ENCODE measurements at places on chromosomes 6 and 20.

GRCh38 chr6:32608362-32608761, 18.7 kb upstream of the HLA-DRB1 start:
- DNase-seq: no peak

- DNase-seq: no peak
Measured at GRCh38 chr6:157877149-157877548, 54.1 kb downstream of the SNX9 start.

GRCh38 chr20:38218566-38218885, 42.0 kb downstream of the KIAA1755 start:
- no peak for DNase-seq

DNA sequence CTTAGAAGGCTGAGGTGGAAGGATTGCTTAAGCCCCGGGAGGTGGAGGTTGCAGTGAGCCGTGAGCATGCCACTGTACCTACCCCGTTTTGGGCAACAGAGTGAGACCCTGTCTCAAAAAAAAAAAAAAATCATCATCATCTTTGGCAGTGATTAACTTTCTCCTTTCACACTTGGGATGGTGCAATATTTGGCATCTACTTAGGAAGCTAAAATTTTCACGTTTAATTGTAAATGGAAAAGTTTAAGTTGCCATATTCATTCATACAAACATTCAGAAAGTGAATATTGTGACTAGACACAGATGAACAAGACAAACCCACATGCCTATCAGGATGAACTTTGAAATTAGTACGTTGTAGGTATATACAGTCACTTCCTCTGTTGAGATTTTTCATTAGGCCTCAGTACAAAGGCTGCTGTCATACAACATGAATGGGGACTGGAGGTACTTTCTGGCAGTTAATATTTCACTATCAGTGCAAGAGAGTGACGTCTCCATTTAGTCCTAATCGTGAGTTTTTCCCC, 10.3 kb downstream of the TOP1 start:
- no peak for DNase-seq

- DNase-seq: no peak
Measured at GRCh38 chr6:169371344-169372127, 117.9 kb upstream of the THBS2 start.

- no peak for DNase-seq
Measured at GRCh38 chr6:45626087-45626891, 248.6 kb upstream of the SUPT3H start.

GRCh38 chr6:44575644-44576043, 188.1 kb downstream of the CDC5L start:
- no peak for DNase-seq

DNA sequence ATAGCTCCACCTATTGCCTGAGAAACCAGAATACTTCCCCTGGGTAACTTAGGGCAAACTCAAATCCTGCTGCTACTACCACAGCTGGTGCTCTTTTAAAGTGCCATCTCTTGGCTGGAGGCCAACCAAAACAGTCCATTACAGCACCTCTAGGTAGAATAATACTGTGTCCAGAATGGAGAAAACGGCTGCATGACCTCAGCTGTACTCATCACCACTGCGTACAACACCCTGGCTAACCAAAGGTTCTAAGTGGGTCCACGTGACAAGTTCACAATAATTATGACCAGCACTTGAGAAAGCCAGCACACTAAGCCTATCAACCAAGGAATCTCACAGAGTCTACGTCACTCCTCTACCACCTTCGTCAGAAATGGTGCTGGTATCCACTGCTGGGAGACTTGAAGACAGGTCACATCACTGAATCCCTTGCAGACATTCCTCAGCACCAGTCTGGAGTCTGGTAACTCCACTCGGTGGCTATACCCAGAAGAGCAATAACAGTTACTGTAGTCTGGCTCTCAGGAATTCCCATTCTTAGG, 40.9 kb upstream of the PKIB start:
- no peak for DNase-seq

- no peak for DNase-seq
Measured at GRCh38 chr20:54305421-54305820, 97.5 kb downstream of the PFDN4 start.

DNA sequence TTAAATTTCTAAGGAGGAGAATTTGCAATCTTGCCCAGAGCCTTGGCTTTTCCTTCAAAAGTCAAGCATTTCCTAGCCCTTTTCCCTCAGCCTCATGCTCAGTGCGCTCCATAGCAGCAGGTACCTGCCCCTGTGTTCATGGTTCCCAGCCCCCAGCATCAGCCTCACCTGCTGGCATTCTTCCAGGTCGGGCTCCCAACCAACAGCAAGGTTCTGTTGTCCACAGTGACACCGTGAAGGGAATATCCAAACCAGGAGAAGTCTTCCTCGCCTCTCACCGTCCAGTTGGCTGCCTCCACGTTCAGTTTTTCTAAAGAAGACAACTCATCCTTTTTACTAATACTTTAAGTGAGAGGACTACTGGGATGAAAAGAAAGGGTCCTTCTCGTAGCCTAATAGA, 42.7 kb downstream of the GPLD1 start:
- DNase-seq: no peak

GRCh38 chr20:8427419-8428040, 295.5 kb downstream of the PLCB1 start:
- DNase-seq: no peak

DNA sequence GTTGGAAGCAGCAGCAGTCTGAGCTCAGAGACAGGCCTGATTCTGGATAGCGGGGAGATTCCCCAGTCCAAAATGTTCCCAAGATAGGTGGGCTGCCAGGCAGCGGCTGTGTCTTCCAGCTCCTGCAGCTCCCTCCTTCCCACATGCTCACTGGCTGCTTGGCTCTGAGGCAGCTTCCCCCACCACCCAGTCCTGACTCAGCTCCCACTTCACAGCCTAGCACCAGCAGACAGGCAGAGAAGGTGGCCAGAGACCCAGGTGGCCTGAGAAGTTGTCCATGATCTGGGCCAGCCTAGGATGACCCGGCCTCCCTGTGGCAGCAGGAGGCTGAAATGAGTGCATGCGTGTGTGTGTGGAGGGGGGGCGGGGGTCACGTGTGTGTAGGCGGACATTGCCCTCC, 94.9 kb downstream of the MDGA1 start:
- DNase-seq: no peak

All from activated CD4-positive, alpha-beta memory T cell treated with anti-CD3 and anti-CD28 coated beads, Interleukin-2, amount 10 ng/mL, durations not matched to agents 7 days and 5 days (primary cell).